Thoracic aorta endothelial cell (primary cell): ENCODE measurements at places on chromosomes 7 and 10. TPM values are rescaled to one million over a fixed set of nuclear protein-coding genes. Genes with fewer than 3 reads are reported as not detected.

HMX3 gene
- not detected in 2 replicates for total RNA-seq

SOSTDC1 gene
- total RNA-seq = not detected in 2 replicates

PTF1A gene
- total RNA-seq = not detected in 2 replicates

NRG3 gene
- 0.43 and 0.53 TPM in 2 replicates for total RNA-seq

TAS2R4 gene
- 1.1 and 1.7 TPM in 2 replicates for total RNA-seq

BLNK gene
- total RNA-seq = not detected in 2 replicates

NFKB2 gene
- total RNA-seq = 20.3 and 24.3 TPM in 2 replicates

TMEM139 gene
- not detected in 2 replicates for total RNA-seq

PDE1C gene
- 0.13 and 0.43 TPM in 2 replicates for total RNA-seq

ESYT2 gene
- total RNA-seq = 71.5 and 71.9 TPM in 2 replicates

UFSP1 gene
- total RNA-seq = 1.3 and 3.1 TPM in 2 replicates
